Right forelimb (tissue), 1 donor: ENCODE measurements at places on chromosomes 3 and 15.

- DNase-seq, result no peak
Measured at GRCh38 chr3:79598594-79598993, 169.2 kb downstream of the ROBO1 start.

DNA sequence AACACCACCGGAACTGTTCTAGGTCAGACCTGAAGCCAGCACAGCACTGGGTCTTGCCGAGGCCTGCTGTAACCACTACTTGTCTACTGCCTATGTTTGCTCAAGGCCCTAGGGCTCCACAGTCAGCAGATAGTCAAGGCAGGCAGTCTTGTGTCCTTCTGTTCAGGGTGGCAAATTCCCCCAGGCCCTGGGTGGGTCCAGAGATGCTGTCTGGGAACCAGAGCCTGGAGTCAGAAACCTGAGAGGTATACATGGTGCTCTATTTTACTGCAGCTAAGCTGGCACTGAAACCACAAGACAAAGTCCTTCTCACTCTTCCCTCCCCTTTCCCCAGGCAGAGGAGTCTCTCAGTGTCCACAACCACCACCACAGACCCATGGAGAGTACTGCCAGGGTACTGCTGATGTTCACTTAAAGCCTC lies 89.9 kb downstream of the BBX start:
- no peak for DNase-seq

DNA sequence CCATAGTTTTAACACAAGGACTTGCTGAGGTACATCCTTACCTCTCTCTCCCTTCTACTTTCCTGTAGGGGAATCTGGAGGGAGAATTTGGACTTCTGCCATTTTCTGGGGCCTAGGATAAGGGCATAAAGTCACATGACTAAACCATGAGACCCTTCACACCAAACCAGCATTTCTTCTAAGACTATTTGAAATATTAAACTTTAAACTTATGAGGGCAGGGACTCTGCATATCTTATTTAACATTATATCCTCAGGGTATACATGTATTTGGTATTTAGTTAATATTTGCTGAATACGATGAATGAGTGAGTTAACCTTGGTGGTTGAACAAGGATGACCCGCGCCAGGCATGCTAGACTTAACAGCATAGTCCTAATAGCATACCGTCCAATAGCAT lies 63.4 kb downstream of the USP13 start:
- DNase-seq, result no peak

DNA sequence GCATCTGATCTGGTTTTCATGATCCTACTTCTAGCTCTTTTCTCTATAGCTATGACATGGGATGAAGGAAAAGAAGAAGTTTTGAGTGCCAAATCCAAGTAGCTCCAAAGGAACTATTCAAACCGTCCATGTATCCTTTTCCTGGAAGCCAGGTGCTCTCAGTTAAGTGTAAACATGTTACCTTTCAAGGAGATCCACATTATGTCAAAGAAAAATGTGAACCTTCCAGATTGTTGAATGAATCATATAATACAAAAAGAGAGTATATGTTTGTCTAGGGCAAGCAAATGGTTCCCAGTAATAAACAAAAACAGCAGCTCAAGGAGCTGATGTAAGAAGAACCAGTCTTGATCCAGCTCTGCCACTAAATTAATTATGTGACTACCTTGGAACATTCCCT lies 534.9 kb downstream of the MAGI1 start:
- no peak for DNase-seq

DNA sequence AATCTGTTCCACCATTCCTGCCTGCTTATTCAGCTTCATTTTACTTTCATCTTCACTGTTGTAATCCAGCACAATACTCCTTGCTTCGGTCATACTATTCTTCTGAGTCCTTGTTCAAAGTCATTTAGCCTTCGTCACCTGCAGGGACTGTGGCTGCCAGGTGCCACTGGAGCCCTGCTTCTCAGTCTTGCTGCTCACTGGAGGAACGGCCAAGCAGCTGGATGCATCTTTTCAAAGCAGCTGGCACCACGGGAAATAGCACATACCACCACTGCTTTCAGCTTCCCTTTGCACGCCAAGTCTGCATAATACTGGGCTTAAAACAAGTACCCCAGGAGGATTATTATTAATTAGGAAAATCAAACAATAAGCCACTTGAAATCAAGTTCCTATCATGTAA lies 287.6 kb downstream of the BCHE start:
- no peak for DNase-seq

- DNase-seq, result no peak
Measured at GRCh38 chr3:69871251-69871650, 128.3 kb upstream of the SAMMSON start.

DNA sequence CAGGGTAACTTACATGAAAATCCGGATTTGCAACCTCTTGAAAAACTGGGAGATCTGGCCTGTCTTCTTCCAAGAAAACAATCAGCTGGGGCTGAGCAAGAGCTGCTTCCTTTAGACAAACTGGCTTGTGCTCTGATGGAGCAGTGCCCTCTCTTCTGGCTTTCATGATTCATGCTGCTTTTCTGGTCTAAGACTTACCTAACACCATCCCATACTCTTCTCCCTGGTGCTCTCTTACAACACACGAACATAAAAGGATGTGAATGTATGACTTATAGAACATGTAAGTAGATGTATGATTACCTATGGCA lies 9.9 kb downstream of the TJP1 start:
- no peak for DNase-seq
